ENCODE measurements at places on chromosomes 12 and 14. TPM values are rescaled to one million over a fixed set of nuclear protein-coding genes. Genes with fewer than 3 reads are reported as not detected.

- DNase-seq: no peak
Observed at GRCh38 chr12:10540776-10541205, 35.1 kb downstream of the EIF2S3B start.

DNA sequence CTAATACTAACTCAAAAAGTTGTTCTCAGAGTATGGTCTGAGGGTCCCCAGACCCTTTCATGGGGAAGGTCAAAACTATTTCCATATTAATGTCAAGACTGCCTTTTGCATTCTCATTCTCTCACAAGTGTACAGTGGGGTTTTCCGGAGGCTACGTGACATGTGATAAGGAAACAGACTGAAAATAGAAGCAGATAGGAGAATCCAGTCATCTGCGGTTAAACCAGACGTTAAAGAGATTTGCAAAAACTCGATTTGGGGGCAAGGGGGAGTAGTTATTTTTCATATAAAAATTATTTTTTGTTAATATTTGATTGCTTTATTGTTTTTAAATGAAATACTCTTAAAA, 1.0 kb upstream of the NAP1L1 start:
- no peak for DNase-seq

DNA sequence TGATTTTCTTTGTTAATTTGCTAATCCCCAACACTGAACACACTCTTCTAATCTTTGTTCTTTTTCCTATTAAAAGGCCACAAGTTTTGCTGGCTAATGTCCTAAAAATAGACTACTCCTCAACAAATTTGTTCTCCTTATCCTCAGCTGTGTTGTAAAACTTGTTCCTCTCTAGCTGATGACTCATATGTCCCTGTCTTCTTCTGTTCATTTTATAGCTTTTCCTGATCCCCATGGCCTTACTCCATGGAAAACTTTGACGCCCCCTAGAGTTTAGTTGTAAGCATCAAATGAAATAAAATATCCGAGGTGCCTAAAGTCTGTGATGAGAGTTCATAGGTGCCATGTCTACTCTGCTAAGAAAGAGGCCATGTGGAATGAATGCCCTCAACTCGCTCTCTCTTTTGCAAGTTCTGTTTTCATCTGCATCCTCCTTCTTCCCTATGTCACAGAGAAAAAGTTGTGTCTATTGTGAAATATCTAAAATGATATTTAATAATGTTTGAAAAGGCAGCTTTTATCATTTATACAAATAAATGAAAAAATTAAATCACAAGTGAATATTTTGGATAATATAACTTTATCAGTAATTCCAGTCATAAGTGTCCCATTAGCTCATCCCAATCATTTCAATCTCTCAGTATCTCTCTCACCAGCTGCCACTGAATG, 237.9 kb downstream of the IPO8 start:
- no peak for DNase-seq

The SERPINA9 gene
- polyA plus RNA-seq: not detected

GRCh38 chr12:107361970-107362369, 268.6 kb upstream of the CRY1 start:
- no peak for DNase-seq

DNA sequence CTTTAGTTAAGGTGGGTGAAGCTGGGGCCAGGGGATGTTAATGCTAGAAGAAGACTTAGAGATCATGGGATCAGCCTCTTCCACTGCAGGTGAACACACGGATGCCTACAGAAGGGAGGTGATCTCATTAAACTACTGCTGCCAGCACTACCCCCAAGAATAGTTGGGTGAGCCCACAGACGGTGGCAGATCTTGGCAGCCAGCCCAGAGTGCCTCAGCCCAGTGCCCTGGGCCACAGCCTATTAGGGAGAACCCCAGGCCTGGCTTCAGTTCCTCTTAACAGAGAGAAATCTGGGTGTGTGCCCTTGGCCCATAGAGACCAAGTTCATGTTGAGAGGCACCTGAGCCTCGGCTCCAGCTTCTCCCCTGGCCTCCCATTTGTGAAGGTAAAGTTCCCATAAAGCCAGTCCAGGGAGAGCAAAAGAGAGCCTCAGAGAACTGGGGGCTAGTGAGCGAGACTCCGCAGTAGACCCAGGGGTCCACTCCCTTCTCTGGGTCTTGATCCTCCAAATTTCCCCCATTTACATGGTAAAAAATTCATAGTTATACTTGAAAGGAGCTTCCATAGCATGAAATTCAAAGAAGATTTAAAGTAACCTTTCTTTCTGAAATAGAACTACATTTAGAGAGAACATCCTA, 125.0 kb upstream of the CCND2 start:
- no peak for DNase-seq

DNA sequence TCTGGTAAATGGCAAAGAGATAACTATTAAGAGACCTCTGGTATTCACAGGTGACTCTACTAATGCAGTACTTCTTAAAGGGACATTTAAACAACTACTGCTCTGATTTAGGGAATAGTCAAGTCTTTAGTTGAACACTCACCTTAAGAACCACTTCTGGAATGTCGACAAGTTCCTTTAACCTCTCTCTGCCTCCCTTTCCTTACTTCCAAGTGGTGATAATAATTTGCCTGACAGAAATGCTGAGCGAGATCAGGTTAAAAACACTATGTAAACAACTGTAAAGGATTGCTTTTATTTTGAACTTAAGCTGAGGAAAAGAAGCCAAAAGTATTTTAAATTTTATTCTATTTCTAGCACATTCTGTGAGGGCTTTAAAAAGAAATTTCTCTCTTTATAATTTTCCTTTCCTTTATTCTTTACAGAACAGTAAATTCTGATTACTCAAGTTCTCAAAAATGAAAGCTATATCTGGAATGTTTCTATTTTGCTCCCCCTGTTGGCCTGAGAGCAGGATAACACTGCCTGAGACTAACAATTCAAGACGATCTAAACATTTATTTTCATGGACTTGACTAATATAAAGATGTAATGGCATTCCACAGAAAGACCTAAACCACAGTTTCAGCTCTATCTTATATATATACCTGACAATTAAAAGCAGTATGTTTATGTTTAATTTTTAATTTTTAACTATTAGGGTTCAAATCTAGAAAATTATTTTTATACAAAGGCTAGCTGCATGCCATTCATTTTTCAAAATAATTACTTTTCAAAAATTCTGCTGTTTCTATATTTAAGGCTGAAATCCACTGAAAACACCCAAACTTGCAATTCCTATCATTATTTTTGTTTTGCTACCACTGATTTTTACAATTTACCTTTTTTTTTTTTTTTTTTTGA, 29.2 kb downstream of the ZCCHC8 start:
- peak; percentile 17 for DNase-seq

DNA sequence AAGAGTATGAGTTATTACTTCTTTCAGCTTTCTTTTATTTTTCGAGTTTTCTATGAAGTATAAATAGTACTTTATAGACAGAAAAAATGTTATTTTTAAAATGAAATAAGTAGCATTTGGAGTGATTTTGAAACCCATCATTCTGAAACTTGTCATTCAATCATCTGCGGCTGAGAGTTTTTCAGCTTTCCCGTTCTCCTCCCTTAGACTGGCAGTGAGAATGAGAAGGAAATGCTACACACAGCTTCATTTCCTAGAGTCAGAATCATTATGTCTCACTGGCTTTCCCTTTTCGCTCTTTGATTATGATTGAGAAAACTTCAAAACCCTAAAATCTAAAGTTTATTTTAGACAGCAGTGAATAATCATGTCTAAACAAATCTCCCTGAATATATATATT, 33.7 kb upstream of the GNPNAT1 start:
- DNase-seq: no peak

The TMEM63C gene
- 1.8 TPM for polyA plus RNA-seq

DNA sequence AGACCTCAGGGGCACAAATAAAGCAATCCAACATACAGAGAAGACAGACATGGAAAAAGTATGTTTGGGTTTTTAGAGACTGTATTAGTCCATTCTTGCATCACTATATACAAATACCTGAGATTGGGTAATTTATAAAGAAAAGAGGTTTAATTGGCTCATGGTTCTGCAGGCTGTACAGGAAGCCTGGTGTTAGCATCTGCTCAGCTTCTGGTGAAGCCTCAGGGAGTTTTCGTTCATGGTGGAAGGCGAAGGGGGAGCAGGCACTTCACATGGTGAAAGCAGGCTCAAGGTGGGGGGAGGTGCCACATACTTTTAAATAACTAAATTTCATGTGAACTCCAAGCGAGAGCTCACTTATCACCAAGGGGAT, 3.7 kb upstream of the PPP2R5C start:
- no peak for DNase-seq

DNA sequence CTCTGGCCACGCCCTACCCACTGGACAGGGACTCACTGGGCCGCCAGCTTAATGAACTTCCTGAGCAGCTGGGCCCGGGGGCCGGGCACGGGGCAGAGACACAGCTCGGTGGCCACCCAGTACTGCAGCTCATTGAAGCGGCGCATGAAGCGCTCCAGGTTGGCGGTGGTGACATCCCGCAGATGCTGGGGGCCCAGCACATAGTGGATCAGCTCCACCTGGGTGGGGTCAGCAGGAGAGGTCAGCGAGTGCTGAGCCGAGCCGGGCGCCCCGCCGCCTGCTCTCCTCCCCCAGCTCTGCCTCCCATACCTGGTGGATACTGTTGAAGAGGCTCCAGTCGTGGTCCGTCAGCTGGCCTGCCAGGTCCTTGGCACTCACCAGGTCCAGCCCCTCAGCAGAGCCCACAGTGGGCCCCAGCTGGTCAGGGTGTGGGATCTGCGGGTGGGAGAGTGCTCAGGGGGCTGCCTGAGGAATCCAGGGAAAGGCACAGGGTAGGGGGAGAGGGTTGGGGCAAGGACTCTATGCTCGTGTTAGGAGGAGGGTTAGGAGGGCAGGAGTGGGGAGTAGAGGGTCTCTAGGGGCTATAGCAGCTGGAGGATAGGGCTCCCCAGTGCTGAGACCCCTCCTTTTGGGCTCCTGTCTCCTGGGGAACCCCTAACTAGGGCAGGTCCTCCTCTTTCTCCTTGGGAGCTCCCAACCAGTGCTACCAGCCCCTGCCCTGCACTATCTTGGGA, 15.5 kb upstream of the ENDOU start:
- DNase-seq: no peak

GRCh38 chr14:74417611-74418010, 8.4 kb downstream of the SYNDIG1L start:
- no peak for DNase-seq

The SLC7A8 gene
- polyA plus RNA-seq: 89.4 TPM

DNA sequence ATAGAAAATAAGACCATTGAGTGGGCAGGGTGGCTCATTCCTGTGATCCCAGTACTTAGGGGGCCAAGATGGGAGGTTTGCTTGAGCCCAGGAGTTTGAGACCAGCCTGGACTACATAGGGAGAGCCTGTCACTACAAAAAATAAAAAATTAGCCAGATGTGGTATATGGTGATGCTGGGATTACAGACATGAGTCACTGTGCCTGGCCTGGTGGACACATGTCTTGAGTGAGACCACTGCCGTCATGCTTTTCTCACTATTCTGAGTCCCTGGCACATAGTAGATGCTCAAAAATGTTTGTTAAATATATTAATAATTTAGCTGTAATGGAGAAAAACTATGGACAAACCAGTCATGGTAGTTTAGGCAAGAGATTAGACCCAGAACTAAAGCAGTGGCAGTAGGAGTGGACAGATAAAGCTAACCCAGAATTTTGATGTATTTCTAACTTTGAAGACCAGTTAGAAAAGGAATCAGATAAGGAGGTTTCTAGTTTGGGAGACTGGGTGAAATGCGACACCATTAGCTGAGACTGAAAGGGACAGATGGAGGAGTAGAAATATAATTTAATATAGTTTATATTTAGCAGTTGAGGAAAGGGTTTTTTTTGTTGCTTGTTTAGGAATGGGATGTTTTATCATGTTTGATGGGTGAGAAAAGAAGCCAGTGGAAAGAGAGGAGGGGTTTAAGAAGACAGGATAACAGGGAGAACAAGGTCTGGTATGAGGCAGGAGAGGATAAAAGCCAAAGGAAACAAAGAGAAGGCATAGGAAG, 7.4 kb upstream of the PTGES3 start:
- DNase-seq: no peak

DNA sequence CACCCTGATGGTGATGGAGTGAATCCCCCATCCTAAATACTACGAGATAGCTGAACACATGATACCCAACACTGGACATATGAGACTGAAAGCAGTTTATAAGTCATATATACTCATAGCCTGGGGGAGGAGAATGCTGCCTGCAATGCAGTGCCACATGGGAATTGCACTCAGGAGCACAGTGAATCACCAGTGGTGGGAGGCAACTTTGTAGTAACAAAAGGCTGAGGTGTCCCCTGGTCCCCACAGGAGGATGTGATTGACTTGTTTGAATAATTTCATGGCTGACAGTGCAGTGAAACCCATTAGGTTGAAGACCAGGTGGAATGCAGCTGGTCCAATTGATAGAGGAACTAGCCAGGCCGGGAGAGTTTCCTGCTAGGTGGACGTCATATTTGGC, 20.2 kb downstream of the CCDC38 start:
- no peak for DNase-seq

DNA sequence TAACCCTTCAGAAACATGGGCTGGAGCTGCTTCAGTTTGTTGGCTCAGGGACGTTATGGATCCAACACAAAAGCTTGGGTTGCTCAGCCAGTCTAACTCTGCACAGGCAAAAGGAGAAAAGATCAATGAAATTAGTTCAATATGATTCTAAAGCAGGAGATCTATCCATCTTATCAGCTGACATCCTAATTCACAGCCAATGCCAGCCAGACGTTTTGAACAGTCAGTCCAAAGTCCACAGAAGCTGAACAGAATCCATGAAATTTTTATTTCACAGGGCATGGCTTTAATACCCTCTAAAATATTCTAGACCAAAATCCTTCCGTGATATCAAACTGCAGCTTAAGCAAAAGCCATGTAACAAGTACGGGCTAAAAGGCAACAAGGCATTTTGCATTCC, 13.7 kb downstream of the NRDE2 start:
- no peak for DNase-seq

- DNase-seq: no peak
Observed at GRCh38 chr12:75809746-75810145, 221.8 kb downstream of the PHLDA1 start.

The FAM90A1 gene
- polyA plus RNA-seq: 1.1 TPM

GRCh38 chr14:97719931-97720330, 922.7 kb downstream of the VRK1 start:
- DNase-seq: no peak

The GALNT9 gene
- polyA plus RNA-seq: 11.6 TPM

The CABP1 gene
- 5.6 TPM for polyA plus RNA-seq

The FAIM2 gene
- 5.8 TPM for polyA plus RNA-seq

DNA sequence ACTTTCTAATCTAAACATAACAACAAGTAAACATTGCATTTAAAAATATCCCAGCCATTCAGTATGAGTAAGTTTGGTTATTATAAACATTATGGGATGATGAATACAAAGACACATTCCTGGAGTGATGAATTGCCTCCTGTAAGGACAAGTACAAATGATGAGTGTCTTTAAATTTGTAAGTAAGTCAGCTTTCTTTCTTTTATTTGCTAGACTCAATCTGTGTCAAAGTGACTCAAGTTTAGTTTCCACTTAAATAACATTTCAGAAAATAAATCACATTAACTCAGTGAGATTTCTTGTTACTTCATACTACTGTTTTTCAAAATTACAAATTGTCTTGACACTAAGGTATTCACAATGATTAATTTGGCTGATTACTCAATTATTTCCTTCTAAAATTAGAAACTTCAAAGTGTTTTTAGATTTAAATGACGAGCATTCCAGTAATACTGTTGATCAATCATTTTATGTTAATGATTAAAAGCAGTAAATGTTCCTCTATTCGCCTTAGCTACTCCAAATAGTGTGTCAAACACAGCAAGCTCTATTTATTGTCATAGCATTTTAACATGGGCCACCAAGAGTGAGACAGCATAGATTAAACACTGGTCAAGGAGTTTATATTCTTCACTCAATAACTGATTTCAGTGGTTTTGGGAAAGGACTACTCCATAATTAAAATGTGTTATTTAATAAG, 658.0 kb upstream of the MDGA2 start:
- DNase-seq: no peak

The FANCM gene
- 12.3 TPM for polyA plus RNA-seq

The TCL1A gene
- 0.85 TPM for polyA plus RNA-seq

GRCh38 chr12:28313631-28314030, 123.4 kb downstream of the CCDC91 start:
- no peak for DNase-seq
